WERI-Rb-1 (cell line): ENCODE measurements at places on chromosomes 3 and 15.

DNA sequence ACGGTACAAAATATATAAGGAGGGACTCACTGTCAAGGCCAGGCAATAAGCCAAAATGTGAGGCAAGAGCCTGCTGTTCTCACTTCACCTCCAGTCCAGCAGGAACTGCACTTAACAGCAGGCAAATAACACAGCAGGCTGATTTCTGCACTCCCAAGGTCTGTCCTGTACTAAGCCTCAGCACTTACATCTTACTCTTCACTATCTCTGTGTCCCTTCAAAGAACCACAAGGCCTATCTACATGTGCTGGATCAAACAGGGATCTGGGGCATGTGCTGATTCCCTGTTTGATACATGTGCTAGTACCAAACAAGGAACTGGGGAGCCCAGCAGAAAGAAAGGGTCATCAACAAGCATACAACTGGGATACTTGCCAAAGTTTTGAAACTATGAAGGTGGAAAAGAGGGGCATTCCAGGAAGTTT, 22.2 kb downstream of the UACA start:
- DNase-seq = no peak

GRCh38 chr15:66936861-66937582, 128.4 kb upstream of the SMAD3 start:
- DNase-seq = no peak

GRCh38 chr3:40237889-40238571, 71.5 kb upstream of the EIF1B start:
- DNase-seq = peak; percentile 7

DNA sequence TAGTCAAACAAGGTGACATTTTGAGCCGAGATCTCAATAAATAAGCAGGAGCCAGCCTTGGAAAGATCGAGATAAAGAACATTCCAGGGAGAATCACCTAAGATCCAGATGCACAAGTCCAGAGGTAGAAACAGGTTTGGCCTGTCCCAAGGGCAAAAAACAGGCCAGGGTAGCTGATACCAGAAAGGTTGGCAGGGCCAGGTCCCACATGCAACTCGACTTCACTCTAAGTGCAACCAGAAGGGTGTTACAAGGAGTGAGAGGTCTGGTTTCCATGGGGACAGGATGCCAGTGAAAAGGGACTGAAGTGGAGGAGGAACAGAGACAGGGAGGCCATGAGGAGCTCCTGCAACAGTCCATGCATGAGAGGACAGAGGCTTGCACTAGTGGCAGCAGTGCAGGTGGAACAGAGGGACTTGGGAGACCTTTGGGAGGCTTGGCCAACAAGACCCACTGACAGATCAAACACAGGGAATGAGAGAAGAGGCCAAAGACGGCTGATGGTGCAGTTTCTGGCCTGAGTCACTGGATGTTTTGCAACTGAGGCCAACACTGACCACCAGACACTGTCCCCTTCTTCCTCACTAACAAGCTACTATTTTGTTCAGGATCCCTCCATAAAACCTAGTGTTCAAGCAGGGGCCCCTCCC, 5.2 kb downstream of the TPRA1 start:
- no peak for DNase-seq

GRCh38 chr3:11212299-11212608, 58.0 kb downstream of the HRH1 start:
- no peak for DNase-seq

DNA sequence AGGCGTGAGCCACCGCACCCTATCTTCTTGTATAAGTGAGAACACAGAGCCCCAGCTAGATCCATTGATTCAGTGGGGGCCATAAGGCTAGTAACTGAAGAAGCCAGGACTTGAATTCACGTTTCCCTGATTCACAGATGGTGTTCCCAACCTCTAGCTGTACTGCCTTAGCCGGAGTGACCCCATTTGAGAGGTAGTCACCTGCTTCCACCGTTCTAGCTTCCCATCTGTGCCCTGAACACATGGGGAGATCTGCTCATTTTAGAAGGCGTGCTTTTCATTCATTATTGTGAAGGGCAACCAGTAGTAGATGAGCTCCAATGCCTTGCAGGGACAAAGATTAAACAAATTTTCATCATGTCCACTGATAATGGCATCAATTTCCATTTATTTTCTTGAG, 365.7 kb upstream of the TPM1 start:
- no peak for DNase-seq

DNA sequence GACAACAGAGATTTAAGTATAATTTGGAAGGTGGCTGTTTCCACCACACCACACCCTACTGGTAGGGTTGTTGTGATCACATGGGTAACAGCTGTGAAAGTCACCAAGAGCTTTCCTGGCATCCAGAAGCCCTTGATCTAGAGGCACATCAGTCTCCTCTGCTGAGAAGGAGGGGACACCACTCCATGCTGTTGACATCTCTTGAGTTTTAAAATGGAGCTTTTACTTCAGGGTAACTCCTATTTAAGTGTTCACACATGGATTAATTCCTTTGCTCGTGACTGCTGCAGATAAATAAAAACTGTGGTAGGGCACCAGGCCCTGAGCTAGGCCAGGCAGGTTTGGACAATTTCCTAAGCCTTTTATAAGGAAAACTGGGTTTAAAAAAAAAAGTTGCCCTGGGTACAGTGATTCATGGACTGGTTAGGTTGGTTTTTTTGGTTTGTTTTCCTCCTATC, 7.5 kb downstream of the EXOSC7 start:
- no peak for DNase-seq
